ENCODE measurements at places on chromosomes 5 and 9.

DNA sequence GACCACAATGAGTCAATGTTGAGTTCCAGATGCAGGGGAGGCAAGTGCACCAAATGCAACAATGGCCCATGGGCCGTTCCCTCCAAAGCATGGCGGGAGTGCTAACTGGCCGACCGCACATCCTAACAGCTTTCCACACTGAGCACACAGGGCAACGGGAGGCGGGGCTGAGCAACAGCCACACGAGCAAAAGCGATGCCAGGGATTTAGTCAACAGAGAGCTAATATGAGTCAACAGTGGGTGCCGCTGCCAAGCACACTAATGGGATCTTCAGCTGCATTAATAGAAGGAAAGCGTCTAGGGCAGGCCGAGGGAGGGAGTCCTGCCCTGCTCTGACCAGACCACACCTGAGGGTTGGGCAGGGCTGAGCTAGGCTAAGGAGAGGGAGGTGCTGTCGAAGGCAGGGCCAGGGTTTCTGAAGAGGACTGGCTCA lies 4.6 kb downstream of the EPB41L4B start:
- DNase-seq = peak; percentile 56

- peak; percentile 13 for DNase-seq
Measured at GRCh38 chr9:101566904-101567724, 27.7 kb downstream of the PPP3R2 start.

GRCh38 chr9:127305838-127306226 lies 41.3 kb downstream of the GARNL3 start:
- no peak for DNase-seq

GRCh38 chr9:2923766-2924379 lies 80.0 kb upstream of the PUM3 start:
- no peak for DNase-seq

- no peak for DNase-seq
Measured at GRCh38 chr5:177353093-177353492, 1.6 kb upstream of the LMAN2 start.

DNA sequence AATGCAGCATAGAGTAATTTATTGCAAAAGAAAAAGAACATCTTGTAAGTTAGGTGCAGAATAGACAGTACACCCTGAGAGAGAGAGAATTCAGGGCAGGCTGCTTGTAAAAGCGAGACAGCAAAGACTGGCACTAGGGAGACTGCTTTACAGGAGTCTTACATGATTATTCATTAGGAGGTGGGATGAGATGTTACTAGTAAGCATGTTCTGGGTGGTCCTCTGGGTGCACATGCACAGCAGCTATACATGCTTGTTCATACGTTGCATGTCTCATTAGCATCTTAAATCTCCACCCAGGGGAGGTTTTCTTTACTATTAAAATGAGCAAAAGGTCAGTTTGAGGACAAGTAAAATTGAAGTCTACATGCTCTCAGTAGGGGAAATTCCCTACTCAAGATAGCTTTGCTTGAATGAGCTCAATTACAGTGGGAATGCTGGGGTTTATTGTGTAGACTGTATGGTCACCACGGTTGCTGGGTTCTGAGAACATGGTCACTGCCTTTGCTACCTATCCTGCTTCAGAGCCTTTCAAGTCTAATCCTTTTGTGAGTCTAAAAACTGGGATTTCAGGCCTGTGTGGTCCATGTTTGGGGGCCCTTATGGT lies 60.6 kb downstream of the RGS7BP start:
- no peak for DNase-seq

- no peak for DNase-seq
Measured at GRCh38 chr9:79569814-79570447, 1.8 kb upstream of the TLE4 start.

GRCh38 chr9:77648234-77649108 lies at the start of gene GNA14:
Gene GNA14, minus strand, starts transcription at chr9:77648322. Its CDS starts 529 bp downstream, at chr9:77647793.
- DNase-seq = no peak

DNA sequence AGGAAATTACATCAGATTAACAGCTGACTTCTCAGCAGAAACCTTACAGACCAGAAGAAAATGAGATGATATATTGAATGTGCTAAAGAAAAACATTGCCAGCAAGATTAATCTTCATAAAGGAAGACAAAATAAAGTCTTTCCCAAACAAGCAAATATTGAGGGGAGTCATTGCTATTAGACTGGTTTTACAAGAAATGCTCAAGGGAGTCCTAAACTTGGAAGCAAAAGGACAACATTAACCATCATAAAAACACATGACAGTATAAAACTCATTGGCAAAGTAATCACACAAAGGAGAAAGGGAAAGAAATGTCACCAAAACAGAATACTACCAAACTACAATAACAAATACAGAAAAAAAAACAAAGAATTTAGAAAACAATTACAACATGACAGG lies 101.7 kb downstream of the FBXL17 start:
- no peak for DNase-seq

- no peak for DNase-seq
Measured at GRCh38 chr5:18000744-18001143, 366.5 kb downstream of the TAF11L14 start.

GRCh38 chr9:93567271-93567959 lies 9.0 kb upstream of the PHF2 start:
- no peak for DNase-seq

DNA sequence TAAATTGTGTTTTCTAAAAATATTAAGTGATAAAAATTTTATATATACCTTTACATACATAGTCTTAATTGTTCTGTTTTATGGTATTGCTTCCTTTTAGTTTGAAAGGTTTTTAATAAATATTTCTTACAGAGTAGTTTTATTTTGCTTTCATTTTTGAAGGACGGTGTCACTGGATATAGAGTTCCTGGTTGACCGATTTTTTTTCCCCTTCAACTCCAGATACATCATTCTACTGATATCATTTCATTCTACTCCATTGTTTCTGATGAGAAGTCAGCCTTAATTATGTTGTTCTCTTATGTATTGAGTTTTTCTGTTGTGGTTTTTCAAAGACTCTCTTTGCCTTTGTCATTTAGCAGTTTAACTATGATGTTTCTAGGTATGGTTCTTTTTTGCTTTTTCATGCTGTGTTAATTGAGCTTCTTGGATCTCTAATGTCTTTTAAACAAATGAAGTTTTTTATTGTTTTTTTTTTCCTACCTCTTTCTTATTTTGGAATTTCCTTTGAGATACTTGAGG lies 30.4 kb downstream of the MTREX start:
- no peak for DNase-seq

Measured in fibroblast of the conjunctiva (primary cell).